ENCODE measurements at places on chromosomes 1 and 21.

DNA sequence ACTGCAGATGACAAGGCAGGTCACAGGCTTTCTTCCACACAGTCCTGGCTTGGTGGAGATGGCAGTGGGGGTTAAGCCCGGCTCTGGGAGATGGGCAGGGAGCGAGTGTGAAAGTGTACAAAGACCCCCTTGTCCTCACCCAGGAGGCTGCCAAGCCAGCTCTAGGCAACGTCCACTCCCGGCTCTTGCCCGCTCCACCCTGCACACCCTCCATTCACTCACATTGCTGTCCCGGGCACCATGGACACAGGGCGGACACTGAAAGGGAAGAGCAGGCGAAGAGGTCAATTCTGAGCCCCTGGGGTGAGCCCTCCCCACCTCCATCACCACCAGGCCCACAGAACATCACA lies 8.9 kb downstream of the COL16A1 start:
- no peak for DNase-seq

DNA sequence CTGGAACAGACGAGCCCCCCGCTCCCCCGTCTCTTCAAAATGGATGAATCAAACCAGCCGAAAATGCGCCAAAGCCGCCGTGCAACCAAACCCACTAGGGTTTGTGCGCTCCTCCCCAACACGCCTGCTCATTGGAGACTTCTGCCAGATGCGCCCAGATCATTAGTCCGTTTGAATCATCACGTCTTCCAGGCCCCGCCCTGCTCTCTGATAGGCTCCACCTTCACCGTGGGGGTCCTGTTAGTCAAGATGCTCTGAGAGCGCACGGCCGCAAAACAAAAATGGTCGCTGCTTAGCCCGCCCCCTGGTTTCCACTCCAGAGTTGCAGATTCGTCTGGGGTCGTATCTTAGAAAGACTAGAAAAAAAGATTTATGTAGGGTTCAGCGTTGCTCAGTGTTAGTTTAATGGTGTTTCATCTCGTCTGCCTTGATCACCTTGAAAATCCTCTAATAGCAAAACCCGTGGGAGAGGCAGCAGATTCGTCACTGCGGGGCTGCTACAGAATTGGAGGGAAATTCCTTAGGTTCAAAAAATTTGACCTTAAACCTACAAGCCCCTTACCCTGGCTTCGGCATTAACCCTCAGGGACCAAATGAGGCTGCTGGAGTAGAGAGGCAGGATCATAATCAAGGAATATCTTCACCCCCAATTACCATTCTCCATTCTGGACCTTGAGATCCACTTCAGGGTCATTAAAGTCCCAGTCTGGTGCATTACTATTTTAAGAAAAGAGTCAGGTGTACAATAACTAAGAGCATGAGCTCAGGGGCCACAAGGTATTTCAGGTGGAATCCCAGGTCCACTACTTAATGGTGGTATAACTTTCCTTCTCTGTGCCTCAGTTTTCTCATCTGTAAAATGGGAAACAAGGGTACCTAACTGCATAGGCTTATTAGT lies at the start of gene NUCKS1:
NUCKS1 (minus strand) TSS at position 45 of the 898 bp plus-strand sequence. CDS start 209 bp downstream, outside the sequence.
- DNase-seq: peak; percentile 99

- DNase-seq: no peak
Measured at GRCh38 chr21:16086121-16086520, 356.3 kb downstream of the USP25 start.

GRCh38 chr1:101178341-101178687 lies 58.5 kb upstream of the S1PR1 start:
- DNase-seq: no peak

DNA sequence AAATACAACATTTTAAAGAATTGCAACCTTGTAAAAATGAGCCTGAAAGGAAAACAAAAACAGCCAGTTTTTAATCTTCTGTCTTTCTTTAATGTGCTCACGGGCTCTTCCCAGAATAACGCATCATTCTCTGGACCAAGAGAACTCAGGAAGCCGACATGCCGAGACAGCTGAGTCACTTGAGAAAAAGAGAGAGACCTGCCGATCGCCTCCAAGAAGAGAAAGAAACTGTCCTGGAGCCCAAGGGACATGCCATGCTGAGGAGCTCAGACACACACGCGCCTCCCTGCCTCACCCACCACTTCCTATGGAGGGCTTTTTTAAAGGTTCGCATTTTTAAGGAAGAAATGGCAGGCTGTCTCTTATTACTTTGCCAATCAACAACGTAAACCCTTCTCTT lies 176.4 kb downstream of the ZNF281 start:
- DNase-seq: no peak

GRCh38 chr21:26167593-26167992 lies 3.0 kb downstream of the APP start:
- DNase-seq: no peak

- DNase-seq: no peak
Measured at GRCh38 chr1:233485385-233485784, 128.5 kb upstream of the KCNK1 start.

GRCh38 chr1:94440088-94440487 lies 21.9 kb downstream of the ABCD3 start:
- no peak for DNase-seq

DNA sequence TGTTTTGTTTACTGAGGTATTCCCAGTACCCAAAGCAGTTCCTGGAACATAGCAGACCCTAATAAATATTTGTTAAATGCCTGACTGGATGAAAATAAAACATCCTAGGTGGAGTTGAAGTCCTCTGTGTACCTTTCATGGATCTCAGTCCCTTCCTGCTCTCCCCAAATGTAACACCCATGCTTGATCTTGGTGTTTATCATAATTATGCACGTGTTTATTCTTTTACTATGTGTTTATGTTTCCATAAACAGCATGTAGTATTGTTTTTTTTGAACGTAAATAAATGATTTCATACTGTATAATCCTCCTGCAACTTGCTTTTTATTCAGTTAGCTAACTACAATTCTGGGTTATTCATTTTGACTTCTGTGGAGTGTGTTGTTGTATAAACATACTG lies 4.8 kb downstream of the LACTBL1 start:
- DNase-seq: no peak

GRCh38 chr1:46197560-46197963 lies 672 bp downstream of the POMGNT1 start:
- no peak for DNase-seq

- no peak for DNase-seq
Measured at GRCh38 chr1:37181425-37181824, 147.1 kb upstream of the GRIK3 start.

- no peak for DNase-seq
Measured at GRCh38 chr1:34867415-34867814, 7.9 kb upstream of the SMIM12 start.

DNA sequence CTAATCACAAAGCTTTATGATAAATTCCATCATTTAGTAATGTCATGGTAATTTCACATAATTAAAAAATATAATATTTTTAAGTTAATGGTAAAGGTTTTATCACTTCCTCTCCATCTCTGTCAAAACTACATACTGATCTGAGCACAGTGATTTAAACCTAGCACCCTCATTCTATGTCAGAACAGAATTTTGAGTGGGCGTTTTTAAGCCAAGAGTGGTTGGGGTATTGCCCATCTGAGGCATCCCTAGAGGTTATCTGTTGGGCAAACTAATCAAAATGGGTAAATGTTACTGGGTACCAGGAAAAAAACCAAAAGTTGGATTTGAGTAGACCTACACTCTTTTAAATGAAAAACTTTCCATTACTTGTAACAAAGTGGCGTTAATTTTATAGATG lies 100.7 kb upstream of the GFI1 start:
- DNase-seq: no peak

DNA sequence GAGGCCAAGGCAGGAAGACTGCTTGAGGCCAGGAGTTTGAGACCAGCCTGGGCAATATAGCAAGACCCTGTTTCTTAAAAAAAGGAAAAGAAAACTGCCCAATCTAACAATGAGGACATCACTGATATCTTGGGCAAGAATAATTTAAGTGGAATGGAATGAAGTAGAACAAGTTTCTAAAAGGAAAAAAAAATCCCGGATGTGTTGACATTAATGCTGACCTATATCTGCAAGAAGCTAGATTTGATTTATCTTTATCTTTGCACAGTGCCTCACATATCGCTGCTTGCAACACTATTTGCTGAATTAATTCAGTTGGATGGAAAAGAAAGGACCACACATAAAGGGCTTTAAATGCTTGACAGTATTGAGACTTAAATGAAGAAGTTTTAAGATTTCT lies 27.8 kb downstream of the DIPK1A start:
- DNase-seq: no peak

DNA sequence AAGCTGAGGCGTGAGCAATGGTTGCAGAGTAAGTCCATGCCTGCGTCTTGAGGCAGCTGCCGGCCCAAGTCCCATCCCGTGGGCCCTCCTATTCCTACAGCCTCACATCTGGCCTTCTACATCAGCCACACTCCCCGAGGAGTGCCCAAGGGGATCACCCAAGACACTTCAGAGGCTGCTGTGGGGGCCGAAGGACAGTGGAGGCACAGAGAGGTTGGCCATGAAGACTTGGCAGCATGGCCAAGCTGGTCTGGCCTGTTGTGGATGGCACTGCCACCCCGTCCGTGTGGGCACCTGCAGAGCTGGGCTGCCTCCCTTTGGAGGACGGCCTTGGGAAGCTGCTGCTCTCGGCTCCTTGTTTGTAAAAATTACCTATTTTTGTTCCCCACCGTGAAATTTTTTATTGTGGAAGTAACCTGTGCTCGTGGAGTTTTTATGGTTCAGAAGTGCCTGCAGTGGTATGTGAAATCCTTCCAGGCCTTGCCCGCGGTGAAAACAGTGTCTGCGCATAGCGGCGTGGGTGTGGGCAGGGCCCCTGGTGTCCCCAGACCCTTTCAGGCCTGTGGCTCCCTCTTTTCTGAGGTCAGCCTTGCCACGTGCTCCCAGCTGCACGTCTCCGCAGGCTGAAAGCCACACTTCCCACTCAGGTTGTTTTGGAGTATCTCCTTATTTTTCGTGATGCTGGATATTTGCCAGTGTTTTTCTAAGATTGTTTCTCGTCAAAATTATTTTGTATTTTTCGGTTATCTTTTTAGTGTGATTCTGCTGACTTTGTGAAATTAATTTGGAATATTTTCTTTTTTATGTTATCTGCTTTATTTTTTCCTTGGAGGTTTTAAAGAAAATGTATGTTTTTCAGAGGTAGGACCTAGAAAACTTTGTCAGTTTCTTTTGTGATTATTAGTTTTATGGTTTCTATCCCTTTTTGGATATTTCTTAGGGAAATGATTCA lies 20.6 kb downstream of the SLX9 start:
- no peak for DNase-seq

DNA sequence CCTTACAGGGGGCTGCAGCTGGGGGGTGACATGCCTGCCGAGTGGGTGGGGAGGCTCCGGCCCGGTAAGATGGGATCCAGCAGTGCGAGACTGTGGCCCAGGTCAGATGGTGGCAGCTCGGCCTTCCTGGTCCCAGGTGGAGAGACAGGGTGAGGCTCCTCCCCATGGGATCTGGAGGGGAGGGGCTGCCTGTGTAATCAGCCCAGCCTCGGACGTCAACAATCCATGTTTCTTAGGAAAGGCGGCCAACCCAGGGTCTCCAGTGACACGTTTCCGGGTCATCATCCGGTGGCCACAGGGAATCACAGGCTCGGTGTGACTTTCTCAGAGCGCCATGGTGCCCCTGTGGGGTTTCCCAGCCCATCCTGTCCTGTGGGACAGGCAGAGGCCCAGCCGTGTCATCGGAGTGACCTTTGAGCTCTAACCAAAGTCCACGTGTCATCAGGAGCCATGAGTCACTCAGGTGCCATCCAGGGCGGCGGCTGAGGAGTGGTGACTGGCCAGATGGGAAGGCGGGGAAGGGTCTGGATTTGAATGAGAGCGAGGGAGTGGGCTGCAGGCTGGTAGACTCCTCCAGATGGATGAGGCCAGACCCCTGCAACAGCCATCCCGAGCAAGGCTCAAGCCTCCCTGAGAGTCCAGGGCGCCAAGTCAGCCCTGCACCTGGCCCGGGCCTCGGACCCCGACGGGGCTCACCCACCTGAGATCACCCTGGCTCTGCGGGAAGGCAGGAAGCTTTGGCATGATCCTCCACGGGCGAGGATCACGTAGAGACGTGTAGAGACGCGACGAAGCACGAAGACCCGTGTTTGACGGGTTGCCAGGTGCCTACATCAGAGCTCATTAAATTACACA lies 6.6 kb upstream of the HES4 start:
- DNase-seq: peak; percentile 40

- peak; percentile 62 for DNase-seq
Measured at GRCh38 chr1:94962409-94963265, 35.7 kb upstream of the CNN3 start.

All from activated CD8-positive, alpha-beta memory T cell treated with anti-CD3 and anti-CD28 coated beads, Interleukin-2, amount 10 ng/mL, durations not matched to agents 7 days and 5 days (primary cell).